ENCODE measurements at places on chromosomes 3 and 15.

DNA sequence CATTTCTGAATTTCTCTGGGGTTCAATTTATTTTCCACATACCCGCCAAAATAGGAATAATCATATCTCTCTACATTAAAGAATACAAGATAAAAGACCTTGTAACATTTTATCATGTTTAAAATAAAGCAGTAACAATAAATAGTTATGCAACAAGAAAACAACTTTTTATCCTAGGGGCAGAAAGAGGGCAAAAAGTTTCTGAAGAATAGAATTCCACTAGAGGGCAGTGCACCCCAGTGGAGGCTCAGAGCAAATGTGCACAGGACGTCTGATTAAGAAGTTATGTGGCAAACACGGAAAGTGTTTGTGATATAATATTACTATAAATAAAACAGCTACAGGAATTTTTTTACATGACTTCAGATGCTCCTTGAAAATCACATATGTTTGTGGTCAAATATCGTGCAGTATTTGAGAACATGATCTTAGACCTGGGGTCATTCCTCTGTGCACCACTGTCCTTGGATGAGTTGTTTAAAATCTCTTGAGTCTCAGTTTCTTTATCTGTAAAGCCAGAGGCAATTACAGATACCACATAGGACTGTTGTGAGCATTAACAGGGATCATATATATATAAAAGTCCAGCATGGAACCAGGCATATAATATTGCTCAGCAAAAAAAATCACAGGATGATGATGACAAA lies 13.2 kb upstream of the PIK3R4 start:
- DNase-seq = no peak

GRCh38 chr3:194083637-194084224 lies 52.2 kb upstream of the HES1 start:
- DNase-seq = no peak

DNA sequence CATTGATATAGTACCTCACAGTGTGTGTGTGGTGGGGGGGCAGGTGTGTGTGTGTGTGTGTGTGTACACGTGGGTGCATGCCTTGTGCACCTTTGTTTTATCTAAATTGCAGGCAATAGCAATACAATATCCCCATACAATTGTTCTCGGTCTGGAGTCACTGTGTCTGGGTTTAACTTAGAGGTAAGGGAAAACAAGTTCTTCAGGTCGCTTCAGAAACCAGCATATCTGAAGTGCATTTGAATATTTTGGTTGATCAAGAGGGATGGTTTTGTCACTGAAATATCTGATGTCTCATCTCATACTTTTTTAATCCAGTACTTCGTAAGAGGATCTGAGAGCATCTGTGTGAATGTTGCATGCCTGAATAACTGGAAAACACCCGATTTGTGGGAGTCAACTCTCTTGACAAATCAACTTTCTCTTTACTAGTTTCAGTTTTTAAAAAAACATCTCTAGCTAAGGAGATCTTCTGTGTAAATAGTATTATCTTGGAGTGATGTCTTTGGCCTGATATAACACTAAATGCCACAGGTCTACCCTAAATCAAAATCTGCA lies 206.8 kb upstream of the NR2F2 start:
- no peak for DNase-seq

DNA sequence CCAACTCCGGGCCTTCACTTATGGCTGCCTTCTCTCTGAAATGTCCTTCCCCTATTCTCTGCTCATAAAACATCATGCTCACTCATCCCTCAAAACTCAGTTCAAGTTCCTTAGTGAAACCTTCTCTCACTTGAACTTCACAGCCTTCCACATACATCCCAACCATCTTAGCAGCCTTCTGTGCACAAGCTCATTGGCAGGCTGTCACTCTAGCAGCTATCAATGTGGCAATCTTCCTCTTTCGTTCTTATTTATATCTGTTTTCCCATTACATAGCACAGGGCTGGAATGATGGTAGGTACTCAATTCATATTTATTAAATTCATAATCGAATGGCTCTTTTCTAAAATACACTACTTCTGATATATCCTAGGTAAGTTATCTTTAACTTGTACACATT lies 66.4 kb upstream of the MCTP2 start:
- DNase-seq = no peak

DNA sequence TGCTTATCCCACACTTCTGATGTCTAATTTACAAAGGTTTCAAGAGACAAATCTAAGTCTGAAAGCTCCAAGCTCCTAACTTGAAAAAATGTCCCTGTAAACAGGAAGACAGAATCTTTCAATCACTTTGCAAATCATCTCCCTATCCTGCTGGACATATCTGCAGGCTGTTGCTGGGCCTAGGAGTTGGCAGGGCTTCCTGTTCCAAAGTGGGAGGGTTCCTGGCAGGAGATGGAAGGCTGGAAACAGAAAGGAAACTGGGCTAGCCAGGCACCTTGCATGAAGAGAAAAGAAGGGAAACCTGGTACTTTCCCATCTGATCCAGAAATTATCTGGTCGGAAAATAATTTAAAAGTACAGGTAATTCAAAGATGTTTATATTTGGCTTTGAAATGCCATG lies 227.3 kb upstream of the IL12A start:
- no peak for DNase-seq

DNA sequence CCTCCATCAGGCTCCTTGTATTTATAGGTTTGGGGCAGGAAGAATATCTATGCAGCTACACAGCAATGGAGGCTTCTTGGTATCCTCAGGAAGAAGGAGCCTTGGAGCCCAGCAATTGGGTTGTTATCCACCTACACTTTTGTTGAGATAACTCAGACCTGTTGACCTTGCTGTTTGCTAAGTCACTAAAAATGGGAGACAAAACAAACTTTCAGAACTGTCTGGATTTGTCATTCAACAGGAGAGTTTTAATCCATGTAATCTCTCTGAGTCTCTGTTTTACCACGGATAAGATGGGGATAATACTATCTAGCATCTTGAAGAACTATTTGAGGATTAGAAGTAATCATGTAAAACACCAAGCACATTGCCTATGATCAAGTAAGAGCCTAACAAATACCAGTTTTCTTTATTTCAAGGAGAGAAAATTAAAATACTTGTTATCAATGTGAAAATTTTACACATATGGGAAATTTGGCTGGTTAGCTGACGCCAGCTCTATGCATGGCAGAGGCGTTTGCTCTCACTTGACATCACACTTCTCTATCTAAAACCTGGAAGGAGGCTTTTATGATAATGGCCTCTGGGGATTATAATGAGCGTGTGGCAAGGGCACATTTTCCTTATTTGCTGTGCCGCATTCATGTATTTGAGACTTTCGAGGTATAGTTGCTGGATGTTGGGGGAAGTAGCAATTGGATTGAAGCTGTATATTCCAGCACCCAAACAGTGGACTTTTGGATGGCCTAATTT lies 215.6 kb downstream of the PDCD6IP start:
- no peak for DNase-seq

GRCh38 chr3:197181741-197182140 lies 116.7 kb downstream of the DLG1 start:
- no peak for DNase-seq

DNA sequence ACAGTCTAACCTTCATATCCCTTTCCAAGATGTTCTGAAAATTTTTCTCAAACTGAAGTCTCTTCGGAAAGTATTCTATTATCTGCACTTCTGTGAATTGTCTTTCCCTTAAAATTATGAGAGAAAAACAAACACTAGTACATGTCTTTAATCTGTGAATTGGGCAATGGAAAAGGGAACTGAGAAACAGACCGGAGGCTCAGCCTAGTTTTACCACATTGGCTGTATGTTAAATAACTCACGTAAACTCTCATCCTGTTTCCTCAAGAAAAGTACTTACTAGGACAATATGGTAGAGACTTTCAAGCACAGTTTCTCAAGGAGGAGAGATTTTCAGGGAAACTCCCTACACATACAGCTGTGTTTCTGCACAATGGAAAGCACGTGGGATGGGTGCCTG lies 982.2 kb upstream of the SEMA6D start:
- no peak for DNase-seq

DNA sequence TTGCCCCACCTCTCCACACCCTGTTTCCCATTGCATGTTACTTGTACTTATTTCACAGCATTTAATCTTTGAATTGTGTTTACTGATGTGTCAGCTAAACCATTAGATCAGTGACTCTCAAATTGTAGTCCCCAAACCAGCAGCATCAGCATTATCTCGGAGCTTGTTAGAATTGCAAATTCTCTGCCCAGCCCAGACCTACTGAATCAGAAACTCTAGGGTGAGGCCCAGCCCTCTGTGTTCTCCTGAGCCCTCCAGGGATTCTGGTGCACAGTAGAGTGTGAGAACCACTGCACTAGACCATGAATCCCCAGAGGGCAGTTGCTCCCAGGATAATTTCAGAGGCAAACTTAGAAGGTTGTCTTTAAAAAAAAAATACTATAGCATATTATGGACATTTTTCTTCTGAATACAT lies 13.0 kb downstream of the PLD1 start:
- DNase-seq = no peak

DNA sequence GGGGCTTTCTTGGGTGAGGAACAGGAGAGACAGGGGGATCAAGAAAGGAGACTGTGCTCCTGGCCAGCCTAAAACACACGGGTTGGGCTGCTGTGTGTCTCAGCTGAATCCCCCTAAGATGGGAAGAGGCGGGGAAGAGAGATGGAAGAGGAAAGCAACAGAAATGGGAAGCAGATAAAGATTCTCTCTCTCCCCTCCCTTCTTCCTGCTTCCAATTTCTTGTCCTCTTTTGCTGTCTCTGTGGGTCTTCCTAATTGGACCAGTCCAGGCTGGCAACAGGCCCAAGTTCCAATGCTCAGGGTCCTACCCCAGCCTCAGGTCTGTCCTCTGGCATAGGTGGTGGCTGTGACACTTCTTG lies 7.1 kb downstream of the ISLR2 start:
- DNase-seq = no peak

DNA sequence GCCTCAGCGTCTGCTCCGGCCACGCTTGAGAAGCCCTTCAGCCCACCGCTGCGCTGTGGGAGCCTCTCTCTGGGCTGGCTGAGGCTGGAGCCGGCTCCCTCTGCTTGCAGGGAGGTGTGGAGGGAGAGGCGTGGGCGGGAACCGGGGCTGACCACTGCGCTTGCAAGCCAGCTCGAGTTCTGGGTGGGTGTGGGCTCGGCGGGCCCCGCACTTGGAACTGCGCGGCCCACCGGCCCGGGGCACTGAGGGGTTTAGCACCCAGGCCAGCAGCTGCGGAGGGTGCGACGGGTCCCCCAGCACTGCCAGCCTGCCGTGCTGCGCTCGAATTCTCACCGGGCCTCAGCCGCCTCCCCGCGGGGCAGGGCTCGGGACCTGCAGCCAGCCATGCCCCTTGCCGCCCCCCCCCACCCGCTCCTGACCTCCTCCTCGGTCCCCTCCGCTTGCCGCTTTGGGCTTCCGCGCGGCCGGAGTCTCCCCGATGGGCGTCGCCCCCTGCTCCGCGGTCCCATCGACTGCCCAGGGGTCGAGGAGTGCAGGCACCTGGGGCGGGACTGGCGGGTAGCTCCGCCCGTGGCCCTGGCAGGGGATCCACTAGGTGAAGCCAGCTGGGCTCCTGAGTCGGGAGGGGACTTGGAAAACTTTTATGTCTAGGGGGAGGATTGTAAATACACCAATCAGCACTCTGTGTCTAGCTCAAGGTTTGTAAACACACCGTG lies 106.7 kb downstream of the RAP2B start:
- DNase-seq = no peak

GRCh38 chr3:171654809-171655208 lies 155.5 kb downstream of the PLD1 start:
- no peak for DNase-seq

GRCh38 chr3:153927107-153927506 lies 194.1 kb upstream of the ARHGEF26 start:
- no peak for DNase-seq

DNA sequence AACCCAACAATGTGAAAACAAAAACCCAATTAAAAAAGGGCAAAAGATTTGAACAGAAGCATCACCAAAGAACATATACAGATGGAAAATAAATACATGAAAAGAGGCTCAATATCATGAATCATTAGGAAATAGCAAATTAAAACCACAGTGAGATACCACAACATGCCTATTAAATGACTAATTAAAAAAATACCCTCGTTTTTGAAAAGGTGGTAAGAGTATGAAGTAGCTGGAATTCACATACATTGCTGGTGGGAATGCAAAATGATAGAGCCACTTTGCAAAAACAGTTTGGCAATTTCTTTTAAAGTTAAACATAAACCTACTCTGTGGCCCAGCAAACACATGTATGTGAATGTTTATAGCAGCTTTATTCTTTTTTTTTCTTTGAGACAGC lies 75.8 kb downstream of the B3GNT5 start:
- DNase-seq = no peak

DNA sequence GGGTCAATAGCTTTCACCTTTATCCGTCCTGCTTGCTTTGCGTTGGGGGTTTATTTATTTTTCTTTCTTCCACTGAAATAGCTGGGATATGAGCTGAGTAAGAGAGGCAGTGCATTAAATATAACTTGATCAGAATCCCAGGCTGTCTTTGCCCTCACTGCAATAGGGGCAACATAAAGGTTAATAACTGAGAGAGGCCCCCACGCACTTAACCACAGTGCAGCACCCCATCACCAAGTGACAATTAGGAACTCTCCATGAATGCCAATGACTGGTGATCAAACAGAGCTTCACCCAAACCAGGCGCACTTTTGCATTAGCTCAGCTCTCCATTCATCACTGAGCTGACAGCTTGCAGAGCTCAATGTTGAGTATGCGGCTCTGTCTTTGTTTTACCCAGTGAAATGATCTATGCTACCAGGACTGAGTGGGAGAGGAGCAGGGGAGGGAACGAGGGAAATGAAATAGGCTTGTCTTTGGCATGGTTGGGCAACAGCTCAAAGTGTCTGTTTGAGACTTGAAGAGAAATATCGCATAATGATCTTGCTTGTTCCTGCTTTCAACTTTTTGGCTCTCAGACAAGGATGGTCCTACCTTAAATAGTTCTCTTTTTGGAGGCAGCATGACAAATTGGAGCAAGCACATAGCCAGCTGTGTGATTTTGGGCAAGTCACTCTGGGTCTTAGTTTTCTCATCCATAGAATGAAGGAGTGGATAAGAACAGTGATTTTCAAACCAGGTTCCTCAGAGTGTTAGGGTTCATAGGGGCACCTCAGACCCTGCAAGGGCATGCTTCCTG lies 14.5 kb upstream of the GLCE start:
- no peak for DNase-seq

- no peak for DNase-seq
Observed at GRCh38 chr15:90408657-90409056, 20.6 kb downstream of the IQGAP1 start.

DNA sequence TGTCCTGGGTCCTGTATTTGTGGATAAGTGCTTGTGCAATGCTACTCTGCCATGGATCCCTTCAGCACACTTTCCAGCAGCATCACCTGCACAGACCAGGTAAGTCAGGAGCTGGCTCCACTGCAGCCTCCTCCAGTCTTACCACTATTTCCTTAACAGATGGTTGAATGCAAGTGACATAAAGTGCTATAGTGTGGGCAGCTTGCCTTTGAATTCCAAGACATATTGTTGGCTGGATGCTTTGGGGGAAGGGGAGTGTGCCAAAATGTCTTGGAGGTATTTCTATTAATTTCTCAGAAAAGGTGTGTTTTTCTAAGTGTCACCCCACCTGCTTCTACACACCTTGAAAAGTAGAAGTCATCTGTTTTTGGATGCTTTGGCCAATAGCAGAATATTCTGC lies 352.2 kb upstream of the SUCLG2 start:
- no peak for DNase-seq
